ENCODE measurements at places on chromosomes 2 and 18.

DNA sequence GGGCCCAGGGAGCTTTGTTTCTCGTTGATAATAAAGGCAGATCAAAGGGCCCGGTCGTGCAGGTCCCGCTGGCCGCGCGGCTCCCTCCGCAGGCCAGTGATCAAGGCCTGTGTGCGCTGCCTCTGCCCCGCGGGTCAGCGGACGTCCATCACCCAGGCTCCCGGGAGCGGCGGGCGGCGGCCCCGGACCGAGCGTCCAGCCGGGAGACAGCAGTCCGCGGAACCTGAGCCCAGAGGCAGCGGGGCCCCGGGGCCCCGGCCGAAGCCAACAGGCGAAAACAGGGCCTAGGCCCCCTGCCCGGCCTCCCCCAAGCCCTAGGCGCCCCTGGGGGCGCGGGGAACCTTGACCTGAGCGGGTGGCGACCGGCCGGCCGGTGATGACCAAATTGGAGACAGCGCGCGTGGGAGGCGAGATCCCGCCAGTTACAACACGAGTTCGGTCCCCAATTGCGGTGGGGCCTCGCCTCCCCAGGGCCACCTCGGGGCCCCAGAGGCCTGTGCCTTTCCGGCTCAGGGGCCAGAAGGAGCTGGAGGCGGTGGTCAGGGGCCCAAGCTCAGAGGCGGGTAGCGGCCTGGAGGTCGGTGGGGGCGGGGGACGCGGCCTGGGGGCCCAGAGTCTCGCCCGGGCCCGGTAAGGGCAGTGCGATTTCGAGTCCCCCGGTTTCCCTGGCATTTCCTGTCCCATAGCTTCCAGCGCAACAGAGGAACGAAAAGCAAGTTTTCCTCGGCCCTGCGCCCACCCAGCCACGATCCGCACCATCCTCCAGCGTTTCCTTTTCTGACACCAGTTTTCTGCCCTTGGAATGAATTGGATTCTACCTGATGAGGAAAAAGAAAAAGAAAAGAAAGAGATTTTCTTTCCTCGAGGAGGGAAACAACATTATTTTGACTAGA is 5.9 kb downstream of the SP9 start:
- DNase-seq, result peak; percentile 79

GRCh38 chr2:3426615-3427014 is 47.1 kb downstream of the TRAPPC12 start:
- DNase-seq, result peak; percentile 66

GRCh38 chr2:164785457-164785856 is 56.2 kb downstream of the COBLL1 start:
- DNase-seq, result no peak

- no peak for DNase-seq
Observed at GRCh38 chr2:239146741-239147181, 254.1 kb downstream of the HDAC4 start.

DNA sequence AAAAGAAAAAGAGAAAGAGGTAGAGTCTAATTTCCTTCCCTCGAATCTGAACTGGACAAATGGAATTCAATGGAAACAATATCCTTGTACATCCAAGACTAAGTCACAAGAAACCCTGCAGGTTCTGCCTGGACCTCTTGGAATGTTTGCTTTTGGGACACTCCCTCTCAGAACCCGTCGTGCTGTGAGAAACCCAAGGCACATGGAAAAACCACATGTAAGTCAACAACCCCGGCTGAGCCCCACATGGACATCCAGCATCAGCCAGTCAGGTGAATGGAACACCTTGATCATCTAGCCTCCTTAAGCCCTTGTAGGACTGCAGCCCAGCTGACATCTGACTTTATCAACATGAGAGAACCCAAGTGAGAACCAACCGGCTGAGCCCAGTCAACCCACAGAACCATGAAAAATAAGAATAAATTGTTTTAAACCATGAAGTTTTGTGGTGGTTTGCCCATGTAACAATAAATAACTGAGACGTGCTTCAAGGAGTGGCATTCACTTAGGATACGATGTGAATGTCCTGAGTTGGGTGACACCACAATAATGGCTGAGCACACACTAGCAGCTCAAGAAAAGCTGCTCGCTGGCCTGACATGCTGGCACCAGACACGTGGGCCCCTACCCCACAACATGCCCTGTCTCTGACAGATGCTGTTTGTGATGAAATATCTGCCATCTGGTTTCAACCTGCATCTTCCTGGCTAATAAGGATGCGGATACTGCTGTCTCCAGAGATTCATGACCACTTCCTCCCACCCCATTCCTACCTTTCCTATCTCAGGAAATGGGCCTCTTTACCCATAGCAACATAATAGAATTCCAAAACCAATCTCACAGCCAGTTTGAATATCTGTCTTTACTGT is 28.8 kb downstream of the PKDCC start:
- no peak for DNase-seq

GRCh38 chr18:21743166-21743832 is 2.7 kb downstream of the MIB1 start:
- no peak for DNase-seq

DNA sequence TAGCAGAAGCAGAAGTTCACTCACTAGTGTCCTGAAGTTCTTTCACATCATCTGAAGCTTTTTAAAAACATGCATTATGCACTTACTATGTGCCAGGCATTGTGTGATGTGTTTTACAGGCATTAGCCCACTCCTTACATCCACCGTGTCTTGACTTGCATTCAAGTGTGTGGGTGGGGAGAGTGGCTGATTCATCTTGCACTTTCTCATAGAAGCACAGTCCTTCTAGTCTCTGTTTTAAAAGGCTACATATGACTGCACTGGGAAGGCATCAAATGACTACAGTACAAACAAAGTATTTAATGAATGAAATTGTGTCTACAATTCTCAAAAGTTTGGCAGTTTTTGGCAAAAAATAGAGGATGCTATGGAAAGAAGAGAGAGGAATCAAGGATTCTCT is 21.6 kb upstream of the DSC3 start:
- DNase-seq, result no peak

DNA sequence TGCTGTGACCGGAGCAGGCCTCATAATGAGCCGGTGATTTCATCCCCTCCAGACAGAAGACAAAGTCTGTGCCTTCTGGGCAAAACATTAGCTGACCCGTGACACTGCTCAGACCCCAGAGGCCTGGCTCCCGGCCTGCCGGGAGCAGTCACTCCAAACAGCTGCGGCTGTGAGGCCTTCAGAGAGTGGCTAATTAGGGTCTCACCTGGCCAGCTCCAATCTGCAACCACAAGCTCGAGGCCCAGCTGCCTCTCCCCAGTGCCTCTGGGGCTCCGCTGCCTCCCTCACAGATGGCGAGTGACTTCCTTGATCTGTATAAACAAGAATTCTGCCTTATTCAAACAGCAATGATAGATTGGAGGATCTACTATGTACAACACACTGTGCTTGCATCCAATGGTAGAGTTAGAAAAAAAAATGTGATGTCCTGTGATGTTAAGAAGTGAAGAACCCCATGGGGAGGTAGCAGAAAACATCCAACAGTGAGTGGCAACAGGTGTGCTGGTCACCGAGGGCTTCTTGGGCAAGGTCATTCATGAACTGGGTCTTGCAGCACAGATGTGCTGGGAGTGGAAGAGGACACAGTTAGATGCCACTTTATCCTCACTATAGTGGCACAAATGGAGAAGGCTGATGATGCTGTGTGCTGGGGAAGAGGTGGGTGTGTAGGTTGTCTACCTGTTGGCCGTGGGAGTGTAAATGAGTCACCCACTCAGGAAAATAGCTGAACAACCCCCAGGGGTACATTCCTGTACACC is 98.2 kb upstream of the ASAP2 start:
- no peak for DNase-seq

Data from osteoblast (primary cell).